ENCODE measurements at places on chromosomes 6 and 20.

- no peak for DNase-seq
Measured at GRCh38 chr20:2093159-2093781, 8.4 kb upstream of the STK35 start.

DNA sequence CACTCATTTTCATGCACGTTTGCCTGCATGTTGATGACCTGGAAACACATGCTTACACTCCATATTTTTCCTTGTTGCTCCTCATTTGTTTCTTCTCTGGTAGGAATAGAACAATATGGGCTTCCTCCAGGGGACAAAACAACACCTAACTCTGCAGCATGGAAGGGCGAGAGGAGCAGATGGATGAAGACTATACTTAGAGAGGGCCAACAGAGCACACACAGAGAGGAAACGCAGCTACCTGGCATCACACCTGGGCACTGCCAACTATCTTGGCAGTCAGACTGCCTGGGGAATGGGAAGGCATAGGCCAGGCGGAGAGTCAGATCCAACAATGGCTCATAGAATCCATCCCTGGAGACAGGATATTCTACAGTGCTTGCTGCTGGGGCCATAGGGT, 290.9 kb downstream of the CD83 start:
- no peak for DNase-seq

- DNase-seq: no peak
Measured at GRCh38 chr6:105326833-105327770, 75.8 kb downstream of the PREP start.

- no peak for DNase-seq
Measured at GRCh38 chr6:106044151-106044550, 42.0 kb upstream of the PRDM1 start.
